ENCODE measurements at places on chromosomes 11 and 22.
A peak's percentile ranks its signal among the peaks of the same experiment; 100 is the strongest.

GRCh38 chr11:62186195-62186594, 3.8 kb upstream of the SCGB1D1 start:
- no peak for DNase-seq

- DNase-seq = no peak
Measured at GRCh38 chr11:2564008-2564530, 119.3 kb downstream of the KCNQ1 start.

GRCh38 chr11:5367448-5368074, 16.1 kb upstream of the OR51M1 start:
- no peak for DNase-seq

DNA sequence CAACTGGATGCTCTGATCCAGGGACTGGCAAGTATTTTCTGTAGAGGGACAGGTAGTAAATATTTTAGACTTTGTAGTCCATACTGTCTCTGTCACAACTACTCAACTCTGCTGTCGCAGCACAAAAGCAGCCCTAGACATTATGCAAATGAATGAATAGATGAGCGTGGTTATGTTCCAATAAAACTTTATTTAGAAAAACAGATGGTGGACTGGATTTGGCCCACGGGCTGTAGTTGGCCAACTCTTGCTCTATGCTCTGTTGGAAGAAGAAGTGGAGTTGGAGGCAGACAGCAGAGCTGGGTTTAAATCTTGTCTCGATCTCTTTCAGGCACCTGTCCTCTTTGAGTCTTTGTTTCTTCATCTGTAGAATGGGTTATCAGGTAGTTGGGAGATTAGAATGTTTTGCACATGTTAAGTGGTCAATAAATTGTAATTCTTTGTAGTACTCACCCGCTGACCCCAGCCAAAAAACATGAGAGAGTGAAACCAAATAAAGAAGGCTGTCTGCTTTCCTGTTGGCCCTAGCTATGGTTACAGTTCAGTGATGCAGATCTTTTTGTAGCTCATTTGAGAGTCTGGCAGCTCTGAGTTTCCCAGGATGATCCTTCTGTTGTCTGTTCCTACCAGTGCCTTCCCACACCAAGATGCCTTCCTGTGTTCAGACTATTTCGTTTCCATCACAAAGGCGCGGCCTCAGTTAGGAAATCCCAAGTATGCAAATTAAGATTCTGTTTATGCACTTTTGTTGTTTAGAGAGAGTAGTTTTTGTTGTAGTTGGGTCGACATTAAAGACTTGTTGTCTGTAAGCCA, 198.1 kb upstream of the SEZ6L start:
- DNase-seq = no peak

DNA sequence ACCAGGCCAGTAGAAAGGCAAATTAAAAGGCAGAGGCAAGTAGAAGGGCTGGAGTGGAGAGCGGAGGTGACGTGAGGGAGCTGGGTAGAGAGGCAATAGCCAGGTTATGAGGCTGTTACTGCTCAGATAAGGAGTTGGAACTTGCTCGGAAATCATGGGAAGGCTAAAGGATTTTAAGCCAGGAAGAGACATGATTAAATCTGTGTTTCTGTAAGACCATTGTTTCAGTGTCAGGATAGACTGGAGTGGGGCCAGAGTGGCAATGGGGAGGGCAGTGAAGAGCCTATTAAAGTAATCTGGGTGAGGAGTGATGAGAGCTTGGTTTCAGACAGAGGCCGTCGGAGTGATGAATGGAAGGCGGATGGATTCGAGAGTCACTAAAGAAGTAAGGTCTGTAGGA, 39.0 kb downstream of the GRAMD1B start:
- DNase-seq = no peak

DNA sequence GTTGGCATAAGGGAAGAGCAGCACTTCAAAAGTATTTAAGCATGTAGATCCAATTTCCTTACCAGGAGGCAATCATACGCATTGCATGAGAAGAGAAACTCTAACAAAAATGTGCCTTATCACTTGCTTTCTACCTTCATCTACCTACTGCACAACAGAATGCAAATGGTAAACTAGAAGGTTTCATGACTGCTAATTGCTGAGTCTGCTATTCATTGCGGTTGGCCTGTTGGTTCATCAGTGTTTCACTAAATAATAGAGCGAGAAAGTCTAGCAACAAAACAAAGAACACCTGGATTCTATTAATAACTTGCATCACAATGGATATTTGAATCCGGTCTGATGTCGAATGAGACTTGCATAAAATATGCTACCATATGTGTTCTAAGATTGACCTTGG, 229.0 kb downstream of the OPCML start:
- no peak for DNase-seq

- no peak for DNase-seq
Measured at GRCh38 chr11:30741039-30741550, 154.9 kb upstream of the MPPED2 start.

DNA sequence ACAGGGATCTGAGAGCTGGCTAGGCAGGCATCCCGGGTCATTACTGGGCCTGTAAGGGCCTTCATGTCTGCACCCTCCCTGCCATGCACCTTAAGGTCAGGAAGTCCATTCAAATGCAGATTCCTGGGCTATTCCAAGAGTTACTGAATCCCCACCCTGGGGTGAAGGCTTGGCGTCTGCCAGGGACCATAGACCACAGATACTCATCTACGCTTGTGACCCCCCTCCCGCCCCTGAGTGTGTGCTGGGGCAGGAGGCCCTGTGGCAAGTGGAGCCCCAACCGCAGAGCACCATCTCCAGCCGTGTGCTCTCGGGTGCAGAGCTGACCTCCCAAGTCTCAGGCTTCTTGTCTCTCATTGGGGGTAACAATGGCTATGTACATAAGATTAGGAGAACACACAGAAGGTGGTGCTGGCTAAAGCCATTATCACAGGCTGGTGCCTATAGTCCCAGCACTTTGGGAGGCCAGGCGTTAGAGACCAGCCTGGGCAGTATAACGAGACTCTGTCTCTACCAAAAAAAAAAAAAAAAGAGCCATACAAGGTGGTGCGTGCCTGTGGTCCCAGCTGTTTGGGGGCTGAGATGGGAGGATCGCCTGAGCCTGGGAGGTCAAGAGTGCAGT, 19.1 kb upstream of the KCNQ1OT1 start:
- DNase-seq = no peak

DNA sequence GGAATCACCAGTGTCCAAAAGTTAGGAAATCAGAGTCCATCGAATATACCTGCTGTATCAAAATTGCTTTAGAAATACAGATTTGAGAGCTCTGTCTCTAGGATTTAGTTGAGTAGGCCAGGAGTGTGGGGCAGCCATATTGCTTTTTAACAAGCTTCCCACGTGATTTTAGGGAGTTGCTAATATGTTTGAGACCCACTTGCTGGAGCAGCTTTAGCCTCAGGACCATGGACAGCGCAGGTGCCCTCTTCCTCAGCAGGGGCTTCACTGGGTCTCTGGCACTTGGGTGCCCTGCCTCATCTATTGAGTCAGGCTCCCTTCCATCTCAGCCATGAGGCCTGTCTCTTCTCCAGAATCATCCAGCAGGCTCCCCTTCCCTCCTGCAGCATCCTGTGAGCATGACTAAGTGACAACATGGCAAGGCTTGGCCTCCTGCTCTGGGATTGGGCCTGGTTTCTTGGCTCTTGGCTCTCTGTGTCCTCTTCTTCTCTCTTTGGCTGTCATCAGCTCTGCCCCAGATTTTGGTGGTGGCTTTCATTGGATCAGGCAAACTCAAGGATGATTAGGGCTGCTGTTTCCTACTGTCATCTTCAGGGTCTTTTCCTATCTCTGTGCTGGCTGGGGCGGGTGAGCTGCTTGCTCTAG, 70.0 kb downstream of the SGSM1 start:
- DNase-seq = peak; percentile 16

GRCh38 chr11:120010775-120011174, 127.1 kb downstream of the TRIM29 start:
- no peak for DNase-seq

GRCh38 chr22:34943830-34944229, 122.1 kb upstream of the ISX start:
- no peak for DNase-seq

DNA sequence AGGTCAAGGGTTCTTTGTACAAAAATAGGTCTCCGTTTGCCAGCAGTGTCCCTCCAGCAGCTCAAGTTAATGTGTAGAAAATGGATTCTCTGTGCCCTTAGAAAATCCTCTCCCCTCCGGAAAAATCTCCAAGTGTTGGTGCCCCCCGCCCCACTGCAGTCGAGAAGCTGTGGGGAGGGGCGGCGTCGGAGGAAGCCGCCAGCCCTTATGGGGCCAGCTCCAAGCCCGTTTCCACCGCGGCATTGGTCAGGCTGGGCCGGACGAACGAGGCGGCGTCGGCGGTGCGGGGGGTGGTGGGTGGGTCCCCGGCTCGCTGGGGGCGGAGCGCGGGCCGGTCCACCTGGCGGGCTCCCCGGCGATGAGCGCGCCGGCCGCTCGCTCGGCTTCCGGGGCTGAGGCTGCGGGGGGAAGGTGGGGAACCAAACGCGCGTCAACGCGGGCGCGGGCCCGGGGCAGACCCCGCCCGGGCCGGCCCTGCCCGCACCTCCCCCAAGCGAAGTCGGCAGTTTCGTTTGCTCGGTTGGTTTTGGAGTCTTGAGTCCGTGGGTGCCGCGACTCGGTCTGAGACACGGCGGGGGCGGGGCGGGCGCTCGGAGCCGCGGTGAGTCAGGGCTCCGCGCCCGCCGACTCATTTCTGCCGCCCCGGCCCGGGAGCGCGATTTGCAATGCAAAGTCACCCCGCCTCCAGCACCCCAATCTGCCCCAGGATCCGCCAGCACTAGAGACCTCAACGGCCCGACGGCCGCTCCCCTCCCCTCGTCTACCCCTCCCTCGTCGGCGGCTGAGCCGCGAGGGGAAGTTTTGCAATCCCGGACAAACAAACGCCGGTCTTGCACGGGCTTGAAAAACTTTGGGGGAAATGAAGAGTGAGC, 1.4 kb downstream of the ASCL2 start:
- peak; percentile 66 for DNase-seq

DNA sequence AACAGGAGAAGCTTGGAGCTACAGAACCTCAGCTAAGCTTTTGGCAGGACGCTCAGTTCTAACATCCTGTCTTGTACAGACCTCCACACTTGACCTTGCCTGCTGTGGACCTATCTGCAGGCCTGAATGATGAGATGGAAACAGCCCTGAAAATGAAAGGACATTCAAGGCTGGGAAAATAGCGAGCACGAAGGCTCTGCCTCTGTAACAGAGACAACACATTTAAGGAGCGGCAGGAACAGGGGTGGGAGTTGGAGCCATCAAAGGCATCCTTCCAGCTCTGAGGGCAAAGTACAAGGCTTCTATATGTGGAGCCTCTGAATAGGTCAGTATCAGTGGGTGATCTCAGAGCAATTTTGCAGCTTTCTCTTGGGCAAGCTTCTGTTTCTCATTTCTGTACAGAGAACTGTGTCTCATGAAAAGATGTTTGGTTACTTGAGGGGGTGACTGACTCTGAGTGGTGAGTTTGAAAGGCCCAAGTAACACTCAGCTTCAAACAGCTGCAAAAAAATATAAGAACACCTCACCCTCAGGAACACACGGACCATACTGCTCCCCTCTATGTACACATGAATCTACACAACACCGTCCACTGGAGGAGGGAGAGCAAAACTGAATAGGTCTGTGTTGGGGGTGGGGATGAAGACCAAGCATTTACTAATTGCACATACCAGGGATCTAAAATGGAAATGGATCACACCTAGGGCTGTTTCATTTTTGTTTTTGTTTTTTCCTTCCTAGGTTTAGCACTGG, 101.6 kb downstream of the CCDC81 start:
- DNase-seq = no peak

GRCh38 chr11:38594895-38595294, 1996.9 kb upstream of the RAG2 start:
- DNase-seq = no peak

- peak; percentile 81 for DNase-seq
Measured at GRCh38 chr22:46084943-46085827, 65.1 kb upstream of the PPARA start.

DNA sequence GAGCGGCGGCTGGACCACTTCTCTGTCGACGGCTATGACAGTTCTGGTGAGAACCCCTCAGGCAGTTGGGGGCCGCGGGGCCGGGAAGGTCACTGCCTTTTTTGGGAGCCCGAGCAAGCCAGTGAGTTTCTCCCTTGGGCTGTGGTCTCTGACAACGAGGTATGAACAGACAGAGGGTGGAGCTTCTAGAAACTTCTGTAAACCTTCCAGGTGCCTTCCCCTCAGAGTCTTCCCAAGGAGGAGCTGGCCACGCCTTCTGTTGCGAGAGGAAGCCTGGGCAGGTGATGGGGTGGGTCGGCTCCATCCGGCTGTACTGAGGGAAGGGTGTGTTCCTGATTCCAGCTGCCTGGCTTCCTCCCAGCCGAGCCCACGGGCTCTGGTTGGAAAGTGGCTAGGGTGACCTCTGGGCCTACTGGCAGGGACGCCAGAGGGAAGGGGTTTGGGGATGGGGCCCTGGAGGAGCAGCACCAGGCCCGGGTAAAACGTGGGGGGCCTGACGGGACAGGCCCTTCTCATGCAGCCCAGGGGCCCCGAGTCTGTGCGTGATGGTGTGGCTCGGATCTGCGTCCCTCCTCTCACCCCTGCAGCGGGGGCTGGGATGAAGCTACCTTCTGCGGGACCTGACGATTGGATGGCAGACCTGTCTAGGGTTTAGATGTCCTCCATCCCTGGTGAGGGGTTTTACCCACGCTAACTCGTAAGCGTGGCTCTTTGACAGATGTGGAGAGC, 110.8 kb downstream of the KCNQ1OT1 start:
- DNase-seq = no peak

DNA sequence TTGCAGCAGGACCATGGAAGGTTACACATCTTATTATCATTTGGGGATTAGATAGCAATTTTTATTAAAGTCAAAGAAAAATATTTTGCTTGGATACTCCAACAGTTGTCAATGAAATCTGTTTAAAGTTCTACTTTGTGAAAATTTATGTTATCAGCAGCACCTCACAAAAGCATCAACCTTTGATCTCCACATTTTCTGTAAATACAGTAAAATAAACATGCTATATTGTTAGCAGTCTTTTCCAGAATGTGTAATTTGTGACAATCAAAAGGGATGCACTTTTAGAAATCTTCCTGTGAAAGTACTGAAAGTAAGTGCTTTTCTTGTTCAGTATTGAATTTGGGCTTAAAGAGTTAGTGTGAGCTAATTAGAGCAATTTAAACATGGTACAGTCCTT, 4.1 kb downstream of the SLC22A25 start:
- no peak for DNase-seq

GRCh38 chr22:30891781-30892180, 76.8 kb downstream of the MORC2 start:
- no peak for DNase-seq

GRCh38 chr11:27041141-27041899, 705 bp downstream of the BBOX1 start:
- no peak for DNase-seq

GRCh38 chr11:129202646-129203045, 10.5 kb upstream of the ARHGAP32 start:
- DNase-seq = no peak

DNA sequence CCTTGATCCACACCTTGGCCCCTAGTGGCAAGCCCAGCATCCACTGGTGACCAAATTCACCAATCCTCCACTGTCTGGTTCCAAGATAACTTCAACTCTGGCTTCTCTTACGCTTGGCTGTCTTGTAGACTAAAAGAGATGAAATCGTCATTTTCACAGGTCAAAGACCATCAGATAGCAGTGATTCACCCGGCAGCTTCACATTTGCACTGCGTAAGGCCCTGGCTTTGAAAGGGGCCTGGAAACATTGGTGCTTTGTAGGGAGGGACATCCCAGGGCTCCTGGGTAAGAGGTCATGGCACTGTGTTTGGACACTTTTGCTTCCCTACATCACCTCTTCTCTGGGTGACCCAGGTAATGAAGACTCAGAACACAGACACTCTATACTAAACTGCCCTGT, 30.1 kb upstream of the FADD start:
- DNase-seq = no peak

- DNase-seq = peak; percentile 86
Measured at GRCh38 chr22:25057013-25057881, 104.7 kb downstream of the KIAA1671 start.

- no peak for DNase-seq
Measured at GRCh38 chr22:34851918-34852662, 213.9 kb upstream of the ISX start.
